ENCODE measurements at places on chromosomes 12 and 14.

DNA sequence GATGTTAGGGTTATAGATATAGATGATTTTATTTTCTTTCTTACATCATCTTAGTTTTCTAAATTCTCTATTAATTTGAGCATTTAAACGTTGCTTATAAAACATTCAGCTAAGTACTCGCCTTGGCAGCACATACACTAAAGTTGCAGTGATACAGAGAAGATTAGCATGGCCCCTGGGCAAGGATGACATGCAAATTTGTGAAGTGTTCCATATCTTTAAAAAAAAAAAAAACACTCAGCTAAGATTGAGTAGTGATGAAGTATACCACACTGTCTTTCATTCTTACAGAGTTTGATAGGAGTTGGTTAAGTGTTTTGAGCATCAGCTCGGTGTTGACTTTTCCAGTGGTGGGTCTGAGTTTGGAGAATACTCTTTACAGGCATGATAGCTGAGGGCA is 72.3 kb downstream of the FRMD6 start:
- DNase-seq = no peak

- DNase-seq = no peak
Observed at GRCh38 chr12:130634866-130635265, 81.2 kb downstream of the RIMBP2 start.

DNA sequence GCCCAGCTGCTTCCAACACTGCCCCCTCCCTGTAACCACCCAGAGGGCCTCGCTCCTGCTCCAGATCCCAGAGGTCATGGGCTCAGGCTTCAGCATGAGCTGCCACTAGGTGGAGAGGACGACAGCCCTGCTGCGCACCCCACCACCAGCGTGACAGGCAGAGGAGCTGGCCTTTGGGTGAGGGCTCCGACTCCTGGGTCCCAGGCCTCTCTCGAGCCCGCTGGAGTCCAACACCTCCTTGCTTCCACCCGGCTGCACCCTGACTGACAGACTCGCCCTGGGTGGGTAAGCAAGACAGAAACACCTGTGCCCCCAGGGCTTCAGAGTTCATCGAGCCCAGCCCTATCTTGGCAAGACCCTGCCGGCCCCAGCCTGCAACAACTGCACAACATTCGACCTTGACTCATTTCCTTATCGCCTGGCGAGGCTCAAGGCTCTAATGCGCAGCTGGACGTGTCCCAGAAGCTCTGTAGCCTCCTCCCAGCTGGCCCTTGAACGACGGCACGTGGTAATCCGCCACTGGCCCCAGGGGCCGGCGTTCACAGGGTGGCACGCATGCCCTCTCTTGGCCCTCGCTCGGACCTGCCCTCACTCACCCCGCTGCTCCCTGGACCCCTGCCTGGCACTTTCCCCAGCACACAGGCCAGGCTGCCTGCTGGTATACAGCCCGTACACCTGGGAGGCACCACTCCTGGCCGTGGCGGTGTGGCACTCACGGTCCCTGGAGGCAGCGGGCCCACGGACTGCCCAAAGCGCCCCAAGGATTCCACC is 28.0 kb downstream of the VPS37B start:
- DNase-seq = peak; percentile 1

DNA sequence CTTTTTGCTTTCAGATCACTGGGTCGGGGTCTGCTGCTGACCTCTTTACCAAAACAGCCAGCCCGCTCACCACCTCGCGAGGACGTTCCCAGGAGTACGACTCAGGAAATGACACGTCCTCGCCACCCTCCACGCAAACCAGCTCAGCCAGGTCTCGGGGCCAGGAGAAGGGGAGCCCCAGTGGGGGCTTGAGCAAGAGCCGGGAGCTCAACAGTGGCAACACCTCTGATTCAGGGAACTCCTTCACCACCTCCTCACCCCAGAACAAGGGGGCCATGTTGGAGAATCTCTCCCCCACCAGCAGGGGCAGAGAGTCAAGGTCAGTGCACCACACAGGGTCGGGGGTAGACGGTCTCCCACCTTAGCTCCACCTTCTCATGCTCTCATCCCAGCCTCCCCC is 33.4 kb upstream of the HSPB8 start:
- DNase-seq = no peak

GRCh38 chr12:30188602-30189326 is 405.0 kb upstream of the TMTC1 start:
- DNase-seq = no peak

- no peak for DNase-seq
Observed at GRCh38 chr14:47739541-47739940, 64.1 kb upstream of the MDGA2 start.

- no peak for DNase-seq
Observed at GRCh38 chr12:5014269-5014668, 29.4 kb upstream of the KCNA5 start.

- no peak for DNase-seq
Observed at GRCh38 chr12:91367234-91367849, 184.7 kb upstream of the DCN start.

DNA sequence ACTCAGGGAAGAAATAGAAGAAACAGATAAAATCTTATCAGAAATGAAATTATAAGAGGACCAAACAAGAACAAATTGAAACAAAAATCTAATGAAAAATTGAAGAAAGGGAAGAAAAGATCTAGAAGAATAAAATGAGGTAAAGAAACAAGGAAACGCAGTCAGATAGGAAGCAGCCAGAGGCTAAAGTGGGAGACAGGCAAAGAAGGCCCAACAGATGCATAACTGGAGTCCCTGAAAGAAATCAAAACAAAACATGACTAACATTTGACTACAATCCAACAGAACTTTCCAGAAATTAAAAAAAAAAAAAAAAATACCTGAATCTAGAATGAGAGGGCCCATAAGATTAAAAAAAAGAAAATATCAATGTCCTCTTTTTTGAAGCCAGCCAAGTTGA is 65.6 kb downstream of the AMN start:
- DNase-seq = no peak

DNA sequence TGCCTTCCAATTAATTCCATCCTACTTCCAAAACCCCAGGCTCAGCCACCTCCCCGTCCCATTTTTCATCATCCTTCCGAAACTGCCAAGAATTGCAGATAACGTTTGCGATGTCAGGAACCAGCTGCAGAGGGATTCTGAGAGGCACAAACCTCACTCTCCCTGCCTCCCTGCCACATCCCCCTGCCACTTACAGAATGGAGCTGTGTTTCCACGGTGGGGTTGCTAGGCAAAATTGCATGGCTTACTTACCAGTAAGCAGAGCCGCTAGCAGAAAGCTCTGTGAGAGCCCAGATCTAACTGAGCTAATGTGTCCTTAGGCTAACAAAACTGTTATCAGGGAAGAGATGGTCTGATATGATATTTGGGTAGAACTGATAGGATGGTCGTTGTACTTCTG is 127.4 kb downstream of the KCNK10 start:
- no peak for DNase-seq

- DNase-seq = no peak
Observed at GRCh38 chr12:61267474-61267873, 992.7 kb upstream of the USP15 start.

GRCh38 chr12:31226639-31227038 is 99.3 kb downstream of the SINHCAF start:
- DNase-seq = no peak

DNA sequence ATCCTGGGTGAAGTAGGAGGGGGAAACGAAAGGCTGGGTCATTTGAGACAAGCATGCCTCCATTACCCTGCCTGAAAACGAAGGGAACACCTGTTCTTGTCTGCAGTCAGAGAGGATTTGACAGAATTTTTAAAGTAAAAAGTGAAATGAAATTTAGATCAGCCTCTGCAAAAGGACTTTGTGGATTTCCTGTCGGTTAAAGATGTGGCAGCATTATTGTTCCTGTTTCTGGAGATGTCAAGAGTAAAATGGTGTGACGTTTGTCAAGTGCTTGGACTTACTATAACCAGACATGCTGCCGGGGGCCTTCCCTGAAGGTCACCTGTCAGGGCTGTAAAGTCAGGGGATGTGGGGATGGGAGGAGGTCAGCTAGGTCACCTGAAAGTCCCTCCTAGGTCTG is 32.0 kb downstream of the NRXN3 start:
- no peak for DNase-seq

DNA sequence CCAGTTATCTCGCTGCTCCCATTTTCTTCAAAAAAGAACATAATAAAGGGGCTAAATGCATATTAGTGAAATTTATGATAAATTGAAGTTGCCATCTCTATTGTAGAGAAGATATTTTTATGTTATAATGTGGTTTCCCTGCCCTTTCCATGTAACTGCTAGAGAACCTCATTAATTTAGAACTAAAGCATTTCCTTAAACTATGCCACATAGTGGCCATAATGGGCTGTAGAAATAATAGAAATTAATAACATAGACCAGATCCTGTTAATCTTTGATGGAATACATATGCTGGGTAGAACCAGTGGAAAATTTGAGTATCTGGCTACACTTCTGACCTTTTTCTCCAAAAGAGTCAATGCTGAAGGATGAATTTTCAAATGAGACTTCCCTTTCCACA is 376.7 kb downstream of the PDZRN4 start:
- DNase-seq = no peak

GRCh38 chr12:115968211-115968610 is 309.3 kb downstream of the MED13L start:
- DNase-seq = no peak

GRCh38 chr14:104879983-104880565 is 15.0 kb downstream of the CEP170B start:
- no peak for DNase-seq

DNA sequence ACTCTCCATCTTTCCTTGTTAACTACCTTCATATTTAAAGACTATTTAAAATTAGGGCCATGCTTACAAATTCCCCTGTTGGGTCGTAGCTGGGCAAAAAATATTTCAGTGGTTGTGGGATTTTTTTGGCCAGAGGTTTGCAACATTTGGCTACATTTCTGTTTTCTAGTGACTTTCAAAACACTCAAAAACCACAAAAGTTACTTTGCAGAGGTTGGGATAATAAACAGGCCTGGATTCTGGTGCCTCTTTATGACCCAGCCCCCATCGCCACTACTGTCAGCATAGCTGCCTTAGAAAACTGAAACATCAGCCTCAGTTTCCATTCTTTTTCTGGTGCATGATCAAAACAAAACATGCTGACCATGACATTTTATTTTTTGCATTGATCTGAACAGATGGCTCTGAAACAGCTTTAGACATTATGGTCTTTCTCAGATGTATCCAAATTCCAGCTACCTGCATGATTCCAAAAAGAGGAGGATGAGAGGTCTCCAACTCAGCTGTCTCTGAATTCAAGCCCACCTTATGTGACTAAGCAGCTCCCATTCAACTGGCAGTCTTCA is 5.2 kb downstream of the DPF3 start:
- no peak for DNase-seq

GRCh38 chr14:21385188-21385904 is 1.5 kb upstream of the SUPT16H start:
- no peak for DNase-seq

GRCh38 chr12:61536525-61536924 is 723.7 kb upstream of the USP15 start:
- no peak for DNase-seq

- no peak for DNase-seq
Observed at GRCh38 chr12:124642105-124642504, 74.7 kb upstream of the NCOR2 start.

DNA sequence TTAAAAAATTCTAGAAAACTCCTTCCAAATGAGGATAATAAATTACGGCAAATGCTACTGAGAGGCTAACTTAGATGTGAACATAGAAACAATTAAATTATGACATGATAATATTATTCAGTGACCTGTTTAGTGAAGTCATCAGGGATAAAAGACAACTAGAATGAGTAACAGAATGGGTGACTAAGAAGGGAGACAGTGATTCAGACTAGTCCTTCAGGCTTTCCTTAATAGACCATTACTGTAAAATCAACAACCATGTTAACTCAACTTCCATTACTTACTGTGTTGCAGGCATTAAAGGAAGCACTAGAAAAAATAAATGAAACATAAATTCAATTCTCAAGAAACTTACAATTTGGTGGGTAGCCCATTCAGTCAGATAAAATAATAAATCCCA is 543.9 kb upstream of the LRFN5 start:
- no peak for DNase-seq

GRCh38 chr12:62934239-62934798 is 631 bp downstream of the PPM1H start:
- peak; percentile 8 for DNase-seq

DNA sequence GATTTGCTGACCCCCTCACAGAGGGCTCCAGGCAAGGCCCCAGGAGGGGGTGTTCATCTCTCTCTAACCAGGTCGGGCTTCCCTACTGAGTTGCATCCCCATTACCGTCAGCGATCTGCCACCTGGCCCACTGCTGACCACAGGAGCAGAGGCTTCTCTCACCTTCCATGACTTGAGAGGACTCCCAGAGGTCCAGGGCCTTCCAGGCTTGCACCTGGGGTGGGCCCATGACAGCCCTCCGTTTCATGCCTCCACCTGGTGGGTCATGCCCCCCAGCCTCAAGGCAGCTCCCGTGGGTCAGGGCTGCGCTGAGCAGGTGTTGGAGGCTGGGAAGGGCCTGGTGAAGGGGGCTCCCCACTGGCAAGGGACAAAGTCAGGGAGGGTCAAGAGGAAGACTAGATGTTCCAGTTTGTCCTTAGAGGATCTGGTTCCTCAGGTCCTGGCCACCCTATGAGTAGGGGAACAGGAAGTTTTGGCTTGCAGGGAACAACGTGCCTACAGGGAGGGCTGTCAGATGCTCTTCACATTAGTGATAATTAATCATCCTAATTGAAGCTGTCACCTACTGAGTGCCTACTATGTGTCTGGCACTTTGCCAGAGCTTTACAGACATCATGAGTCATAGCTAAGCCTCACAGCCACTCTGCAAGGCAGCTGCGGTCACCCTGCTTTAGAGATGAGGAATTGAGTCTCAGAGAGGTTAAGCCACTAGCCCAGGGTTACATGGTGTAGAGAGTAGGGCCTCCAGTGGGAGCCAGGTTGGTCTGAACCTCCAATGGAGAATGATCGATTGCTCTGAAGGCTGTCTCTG is 13.8 kb downstream of the NFKBIA start:
- no peak for DNase-seq

DNA sequence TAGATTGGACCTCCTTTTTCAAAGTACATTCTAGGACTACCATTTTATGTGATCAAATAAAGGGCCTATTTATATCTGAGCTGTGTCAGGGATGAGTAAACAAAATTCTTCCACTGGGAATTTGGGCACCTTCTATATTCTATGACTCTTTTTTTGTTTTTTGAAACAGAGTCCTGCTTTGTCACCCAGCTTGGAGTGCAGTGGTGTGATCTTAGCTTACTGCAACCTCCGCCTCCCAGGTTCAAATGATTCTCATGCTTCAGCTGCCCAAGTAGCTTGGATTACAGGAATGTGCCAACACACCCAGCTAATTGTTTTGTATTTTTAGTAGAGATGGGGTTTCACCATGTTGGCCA is 64.8 kb downstream of the DRAM1 start:
- no peak for DNase-seq

- no peak for DNase-seq
Observed at GRCh38 chr12:3310271-3311026, 180.6 kb upstream of the PRMT8 start.

GRCh38 chr12:65308601-65309071 is 30.2 kb downstream of the MSRB3 start:
- no peak for DNase-seq

- DNase-seq = peak; percentile 8
Observed at GRCh38 chr14:99257122-99257672, 14.8 kb downstream of the BCL11B start.

GRCh38 chr12:123105211-123105826 is 45.6 kb downstream of the PITPNM2 start:
- DNase-seq = no peak

GRCh38 chr12:24266982-24267381 is 317.5 kb upstream of the SOX5 start:
- no peak for DNase-seq
